Fibroblast of gingiva (primary cell): ENCODE measurements at places on chromosomes 16 and 17.

DNA sequence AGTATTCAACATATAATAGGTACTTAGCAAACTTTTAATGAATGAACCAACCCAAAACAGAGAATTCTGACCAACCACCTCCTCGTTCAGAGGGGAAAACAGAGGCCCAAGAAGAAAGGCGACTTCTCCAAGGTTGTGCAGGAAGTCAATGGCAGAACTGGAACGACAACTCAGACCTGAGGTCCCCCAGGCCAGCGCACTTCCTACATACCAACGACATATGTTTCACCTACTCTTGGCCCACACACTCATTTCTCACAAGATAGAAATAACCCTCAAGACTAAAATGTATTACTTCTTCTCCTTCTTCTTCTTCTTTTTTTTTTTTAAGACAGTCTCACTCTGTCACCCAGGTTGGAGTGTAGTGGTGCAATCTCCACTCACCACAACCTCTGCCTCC lies 14.4 kb downstream of the CHCT1 start:
- DNase-seq, result no peak

DNA sequence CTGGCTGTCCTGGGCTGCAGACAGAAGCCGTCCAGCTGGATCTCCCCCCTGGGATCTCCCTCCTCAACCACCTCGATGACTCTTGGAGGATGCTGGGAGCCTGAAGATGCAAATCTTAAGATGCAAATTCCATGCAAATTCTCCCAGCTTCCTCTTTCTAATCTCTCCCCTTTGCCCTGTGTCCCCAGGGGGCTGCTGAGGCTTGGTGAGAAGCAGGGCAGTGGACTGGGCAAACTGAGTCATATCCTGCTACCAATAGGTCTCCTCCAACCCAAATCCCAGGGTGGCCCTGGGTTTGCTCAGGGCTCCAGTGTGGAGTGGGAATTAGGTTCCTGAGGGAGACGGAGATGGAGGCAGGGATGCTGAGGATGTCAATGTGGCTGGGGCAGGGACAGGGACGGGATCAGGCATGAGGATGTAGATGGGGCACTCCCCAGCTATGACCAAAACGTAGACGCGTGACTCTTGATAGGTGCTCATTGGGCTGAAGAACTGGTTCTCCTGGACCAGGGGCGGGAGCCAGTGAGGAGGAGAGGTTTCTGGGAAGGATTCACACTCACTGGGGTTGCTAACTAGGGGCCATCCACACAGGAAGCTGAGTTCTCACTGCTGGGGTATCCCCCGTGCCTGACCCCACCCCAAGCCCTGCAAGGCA lies 3.6 kb upstream of the ALOX12B start:
- DNase-seq, result no peak

DNA sequence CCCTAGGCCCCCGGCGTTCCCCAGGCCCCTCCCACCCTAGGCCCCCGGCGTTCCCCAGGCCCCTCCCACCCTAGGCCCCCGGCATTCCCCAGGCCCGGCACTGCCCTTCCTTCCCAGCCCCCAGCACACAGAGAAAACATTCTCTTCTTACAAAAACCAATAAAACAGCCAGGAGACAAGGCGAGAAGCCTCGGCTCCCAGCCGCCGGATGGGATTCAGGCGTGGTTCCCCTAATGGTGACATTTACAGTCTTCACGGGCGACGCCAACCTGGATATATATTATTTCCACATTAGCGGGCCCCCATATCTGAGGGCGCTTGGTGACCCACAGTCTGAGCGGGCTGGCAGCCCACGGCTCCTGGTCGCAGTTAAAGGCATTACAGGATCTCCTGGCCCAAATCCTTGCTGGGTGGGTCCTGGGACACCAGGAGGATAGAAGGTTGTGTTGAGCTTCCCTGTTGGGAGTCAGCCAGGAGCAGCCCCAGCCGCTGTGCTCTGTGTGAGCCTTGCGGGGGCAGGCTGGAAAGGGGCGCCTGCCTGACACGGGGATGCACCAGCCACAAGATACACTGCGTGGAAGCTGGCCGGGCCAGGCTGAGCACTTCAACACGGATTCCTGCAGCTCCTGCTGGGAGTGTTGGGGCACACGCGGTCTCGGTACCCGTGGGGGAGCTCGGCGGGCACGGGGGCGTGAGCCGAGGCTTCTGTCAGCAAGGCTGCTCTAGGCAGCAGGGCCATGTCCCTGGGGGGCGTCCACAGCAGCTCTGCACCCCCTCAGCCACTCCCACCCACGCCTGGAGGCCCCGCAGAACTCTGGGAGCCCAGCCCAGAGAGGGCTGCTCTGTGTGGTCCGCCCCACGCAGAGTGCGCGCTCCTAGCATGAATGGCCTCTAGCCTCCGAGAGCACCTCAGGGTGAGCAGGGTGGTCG lies 83.7 kb downstream of the LMF1 start:
- no peak for DNase-seq

GRCh38 chr16:85123891-85124635 lies 11.8 kb upstream of the CIBAR2 start:
- peak; percentile 91 for DNase-seq

GRCh38 chr17:39706921-39707337 lies 7.1 kb downstream of the ERBB2 start:
- DNase-seq, result no peak

- DNase-seq, result peak; percentile 39
Measured at GRCh38 chr17:7959503-7960253, 27.7 kb downstream of the CNTROB start.

DNA sequence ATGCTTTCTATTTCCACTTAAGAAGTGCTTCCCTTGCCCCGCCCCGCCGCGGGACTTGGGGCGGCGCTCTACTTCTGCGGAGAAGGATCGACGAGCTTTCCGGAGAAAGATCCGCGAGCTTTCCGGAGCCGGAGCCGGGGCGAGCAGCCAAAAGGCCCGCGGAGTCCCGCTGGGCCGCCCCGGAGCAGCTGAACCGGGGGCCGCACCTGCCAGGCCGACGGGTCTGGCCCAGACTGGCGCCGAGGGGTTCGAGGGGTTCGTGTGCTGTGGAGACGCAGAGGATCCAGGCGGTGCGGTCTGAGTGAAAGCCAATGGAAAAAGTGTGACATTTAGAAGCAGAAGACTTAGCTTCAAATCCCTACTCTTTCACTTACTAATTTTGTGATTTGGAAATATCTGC lies 50.8 kb downstream of the TBC1D26 start:
- DNase-seq, result peak; percentile 60
